A549 (cell line): ENCODE measurements at places on chromosomes 4 and X.

GRCh38 chr4:185209031-185209851 lies at the start of gene SNX25:
SNX25 (plus strand) TSS chr4:185209598; CDS start chr4:185209827, 229 bp downstream.
- DNase-seq, result peak; percentile 46

- DNase-seq, result no peak
These were observed 19.6 kb downstream of the ADGRA3 start for GRCh38 chr4:22496165-22496813.

- DNase-seq, result no peak
These were observed 2.3 kb downstream of the MPP1 start for GRCh38 chrX:154802947-154803346.

- no peak for DNase-seq
These were observed 306.1 kb downstream of the PCDH18 start for GRCh38 chr4:137226221-137226620.

GRCh38 chr4:111778543-111778942 lies 366.7 kb upstream of the FAM241A start:
- peak; percentile 4 for DNase-seq

GRCh38 chr4:137602436-137602835 lies 70.1 kb upstream of the PCDH18 start:
- DNase-seq, result no peak

DNA sequence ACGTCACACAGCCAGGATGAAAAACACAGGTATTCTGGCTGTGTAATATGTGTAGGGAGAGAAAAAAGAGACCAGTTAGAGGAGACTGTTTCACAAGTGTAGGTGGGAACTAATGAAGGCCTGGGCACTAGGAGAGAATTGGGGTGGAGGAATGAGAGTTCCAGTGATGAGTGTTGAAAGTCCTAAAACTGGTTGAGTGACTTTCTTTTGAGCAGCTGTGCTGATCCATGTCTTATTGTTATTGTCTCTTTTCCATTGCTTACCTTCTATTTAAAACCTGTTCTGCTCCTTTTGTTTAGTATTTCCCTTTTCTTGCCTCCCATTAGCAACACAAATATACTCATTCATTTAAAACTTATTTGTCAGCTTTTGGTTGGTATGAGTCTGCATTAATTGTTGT lies 88.7 kb downstream of the PDLIM5 start:
- DNase-seq, result no peak

DNA sequence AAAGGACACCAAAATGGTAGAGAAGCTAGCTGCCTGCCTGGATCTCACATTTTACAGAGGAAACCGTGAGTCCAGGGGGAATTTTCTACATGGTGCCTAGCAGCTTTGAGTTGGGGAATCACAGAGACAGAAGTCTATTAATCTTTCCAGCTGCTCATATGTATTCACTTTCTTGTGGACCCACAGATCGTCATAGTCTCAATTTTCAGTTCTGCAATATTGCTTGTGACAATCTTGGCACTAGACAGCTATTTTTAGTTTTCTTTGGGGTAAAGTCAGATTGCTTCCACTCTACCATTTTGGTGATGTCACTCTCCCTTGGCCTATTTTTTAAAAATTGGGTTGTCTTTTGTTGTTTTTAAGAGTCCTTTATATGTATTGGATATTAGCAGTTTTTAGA lies 233.4 kb upstream of the STK26 start:
- DNase-seq, result no peak

DNA sequence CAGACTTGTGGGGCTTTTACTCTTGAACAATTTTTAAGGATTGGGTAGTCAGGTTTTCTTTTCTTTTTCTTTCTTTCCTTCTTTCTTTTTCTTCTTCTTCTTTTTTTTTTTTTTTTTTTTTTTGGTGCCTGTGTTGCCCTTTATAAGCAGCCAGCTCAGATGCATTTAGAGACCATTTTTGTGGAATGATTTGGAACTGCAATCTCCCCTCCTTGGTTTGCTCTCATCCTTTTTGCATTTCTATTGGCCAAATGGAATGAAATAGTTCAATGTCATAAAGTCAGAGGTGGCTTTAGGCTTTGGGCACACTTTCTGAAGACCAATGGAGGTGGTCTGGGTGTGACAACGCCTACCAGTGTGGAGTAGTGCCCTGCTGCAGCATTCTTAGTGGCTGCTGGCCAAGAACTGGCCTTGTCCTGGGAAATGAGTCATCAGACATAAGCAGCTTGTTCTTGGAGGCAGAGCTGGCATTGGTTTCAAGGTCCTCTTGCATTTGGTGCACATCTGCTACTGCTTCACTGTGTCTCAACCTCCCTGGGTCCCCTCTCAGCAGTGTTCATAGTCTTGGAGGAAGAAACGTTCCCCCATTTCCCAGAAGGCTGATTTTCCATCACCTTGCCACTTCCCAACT lies 84.5 kb downstream of the CT47B1 start:
- DNase-seq, result no peak

DNA sequence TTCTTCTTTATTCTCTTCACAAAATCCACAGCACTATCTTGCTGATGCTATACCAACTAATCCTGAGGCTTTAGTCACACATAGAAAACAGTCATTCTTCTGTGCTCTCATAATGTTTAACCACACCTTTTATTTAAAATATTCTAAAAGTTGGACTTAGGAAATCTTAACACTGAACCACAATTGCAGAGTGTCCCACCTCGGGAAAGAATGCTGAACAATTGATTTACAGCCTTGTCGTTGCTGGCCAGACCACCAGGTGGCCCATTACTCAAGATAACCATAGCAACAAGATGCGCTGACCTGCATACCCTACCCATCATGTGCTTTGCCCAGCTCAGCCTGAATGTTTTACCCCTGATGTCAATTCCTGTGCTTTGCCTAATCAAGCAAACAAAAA lies 100.8 kb downstream of the ARSJ start:
- peak; percentile 54 for DNase-seq

GRCh38 chr4:168634276-168634802 lies 137.5 kb downstream of the PALLD start:
- no peak for DNase-seq

GRCh38 chrX:120251471-120252011 lies 929 bp downstream of the ZBTB33 start:
- DNase-seq, result peak; percentile 31

GRCh38 chr4:78684325-78685079 lies 91.6 kb upstream of the BMP2K start:
- DNase-seq, result no peak

DNA sequence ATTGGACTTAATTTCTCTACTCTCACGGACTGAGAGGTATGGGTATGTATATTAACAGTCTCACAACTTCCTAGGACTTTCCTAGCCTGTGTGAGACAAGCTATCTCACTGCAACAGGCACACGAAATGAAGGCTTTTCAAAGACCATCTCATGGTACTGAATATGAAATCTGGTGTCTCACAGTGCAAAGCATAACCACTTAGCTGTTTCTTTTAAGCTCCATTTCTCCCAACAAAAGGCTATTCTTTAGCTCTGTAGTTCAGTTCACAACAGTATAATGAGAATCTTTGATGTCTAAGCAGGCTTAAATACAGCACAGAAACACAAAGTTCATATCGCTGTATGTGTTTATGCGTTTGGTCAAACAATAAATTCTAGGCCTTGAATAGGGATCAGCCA lies 116.2 kb upstream of the PCDH18 start:
- no peak for DNase-seq

DNA sequence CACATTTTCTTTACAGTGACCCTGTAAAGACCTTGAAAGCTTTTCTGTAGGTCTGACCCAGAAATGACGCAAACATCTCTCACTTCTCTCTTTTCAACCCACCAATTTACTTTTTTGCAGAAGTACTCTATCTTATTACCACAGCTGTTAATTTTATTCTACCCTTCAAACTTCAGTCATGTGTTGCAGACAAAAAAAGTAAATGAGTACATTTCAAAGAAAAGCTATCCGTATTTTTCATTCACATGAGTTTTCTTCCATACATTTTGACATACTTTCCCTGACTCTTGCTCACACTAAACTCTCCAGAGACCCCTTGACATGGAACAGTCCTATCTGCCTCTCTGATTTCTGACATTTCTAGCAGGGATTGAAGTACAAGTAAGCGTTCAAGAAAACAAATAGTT lies 51.7 kb downstream of the SLC7A11 start:
- no peak for DNase-seq

DNA sequence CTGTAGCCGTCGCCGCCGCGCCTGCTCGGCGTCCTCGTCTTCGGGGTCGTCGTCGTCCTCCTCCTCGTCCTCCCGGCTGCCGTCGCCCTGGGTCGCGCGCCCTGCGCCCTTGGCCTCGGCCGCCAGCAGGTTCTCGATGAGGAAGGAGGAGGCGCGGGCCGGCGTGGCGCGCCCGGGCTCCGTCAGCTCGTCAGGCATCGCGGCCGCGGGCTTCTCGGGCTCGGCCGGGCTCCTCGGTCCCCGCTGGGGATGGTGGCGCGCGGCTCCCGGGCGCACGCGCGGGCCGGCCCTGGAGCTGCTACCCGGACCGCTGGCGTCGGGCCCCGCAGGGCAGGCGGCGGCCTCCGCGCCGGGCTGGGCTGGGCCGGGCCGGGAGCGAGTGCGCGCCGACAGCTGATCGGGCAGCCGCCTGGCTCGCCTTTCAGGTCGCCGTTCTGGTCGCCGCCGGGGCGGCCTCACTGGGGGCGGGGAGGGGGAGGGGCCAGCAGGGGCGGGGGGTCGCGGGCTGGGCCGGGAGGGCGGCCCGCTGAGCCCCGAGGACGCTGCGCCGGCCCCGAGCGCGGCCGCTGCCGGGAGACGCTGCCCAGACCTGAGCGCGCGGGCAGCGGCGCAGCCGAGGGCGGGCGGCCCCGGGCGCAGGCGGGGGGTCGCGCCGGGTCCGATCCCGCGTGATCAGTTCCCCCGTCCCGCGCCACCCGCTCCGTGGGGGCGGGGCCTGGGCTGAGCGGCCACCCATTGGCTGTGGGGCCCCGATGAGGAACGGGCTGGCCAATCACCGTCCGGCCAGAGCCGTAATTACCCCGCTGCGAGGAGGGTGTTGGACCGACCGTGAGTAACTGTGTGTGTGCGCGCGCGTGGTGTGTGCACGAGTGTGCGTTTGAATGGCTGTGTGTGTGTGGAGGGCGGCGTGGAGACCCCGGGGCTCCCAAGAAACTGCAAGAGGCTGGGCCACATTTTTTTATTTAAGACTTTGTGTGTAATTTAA lies at the start of gene HMX1:
HMX1 (minus strand) TSS at position 423 of the 985 bp plus-strand sequence; CDS start at position 198, 225 bp downstream.
- peak; percentile 84 for DNase-seq

- DNase-seq, result no peak
These were observed 78.8 kb downstream of the FAM184B start for GRCh38 chr4:17702641-17703040.

DNA sequence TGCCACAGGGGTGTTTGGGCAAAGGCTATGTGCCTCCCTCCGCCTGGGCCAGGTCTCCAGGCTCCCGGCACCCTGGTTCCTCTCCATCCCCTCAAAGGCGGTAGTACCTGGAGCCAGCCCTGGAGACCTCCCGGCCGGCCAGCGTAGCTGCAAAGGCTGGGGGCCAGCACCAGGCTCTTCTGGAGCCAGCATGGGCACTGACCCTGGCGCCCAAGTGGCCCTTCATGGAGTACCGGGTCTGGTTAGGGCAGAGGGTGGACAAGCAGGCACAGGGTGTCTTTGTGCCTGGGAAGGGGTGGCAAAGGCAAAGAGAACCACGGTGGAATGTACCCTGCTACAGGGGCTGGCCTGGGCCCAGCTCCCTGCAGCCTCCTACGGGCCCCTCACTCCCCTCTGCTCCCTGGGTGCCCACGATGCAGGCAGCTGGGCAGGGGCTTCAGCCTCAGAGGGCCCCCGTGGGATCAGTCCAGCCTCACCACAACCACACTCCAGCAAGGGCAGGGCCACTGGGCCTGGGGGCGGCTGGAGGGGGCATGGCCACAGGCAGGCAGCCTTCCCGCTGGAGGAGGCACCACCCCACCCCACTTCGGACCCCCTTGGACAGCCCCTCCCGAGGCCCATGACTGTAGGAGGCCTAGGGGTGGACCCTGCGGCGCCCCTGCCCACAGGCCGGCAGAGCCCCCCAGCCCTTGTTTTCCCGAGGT lies 112.9 kb upstream of the NKX1-1 start:
- no peak for DNase-seq

DNA sequence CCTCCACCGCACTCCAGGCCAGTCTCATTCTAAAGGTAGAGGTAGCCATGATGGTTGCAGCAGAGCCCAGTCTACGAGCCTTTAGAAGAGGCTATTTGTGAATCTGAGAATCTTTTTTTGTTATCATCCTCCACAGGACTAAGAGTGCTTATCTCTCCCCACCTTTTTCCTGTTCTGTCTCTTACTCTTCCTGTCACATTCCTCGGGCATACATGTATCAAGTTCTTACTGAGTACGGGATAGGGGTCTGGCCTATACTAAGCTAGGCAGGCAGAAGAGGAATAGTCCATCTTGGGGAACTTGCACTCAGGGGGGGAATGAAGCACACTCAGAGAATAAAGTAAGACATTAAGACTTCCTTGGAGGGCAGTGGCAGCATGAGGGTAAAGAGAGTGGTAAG lies 25.7 kb downstream of the LAS1L start:
- DNase-seq, result no peak

GRCh38 chr4:146186596-146186995 lies 11.1 kb downstream of the LSM6 start:
- DNase-seq, result no peak

DNA sequence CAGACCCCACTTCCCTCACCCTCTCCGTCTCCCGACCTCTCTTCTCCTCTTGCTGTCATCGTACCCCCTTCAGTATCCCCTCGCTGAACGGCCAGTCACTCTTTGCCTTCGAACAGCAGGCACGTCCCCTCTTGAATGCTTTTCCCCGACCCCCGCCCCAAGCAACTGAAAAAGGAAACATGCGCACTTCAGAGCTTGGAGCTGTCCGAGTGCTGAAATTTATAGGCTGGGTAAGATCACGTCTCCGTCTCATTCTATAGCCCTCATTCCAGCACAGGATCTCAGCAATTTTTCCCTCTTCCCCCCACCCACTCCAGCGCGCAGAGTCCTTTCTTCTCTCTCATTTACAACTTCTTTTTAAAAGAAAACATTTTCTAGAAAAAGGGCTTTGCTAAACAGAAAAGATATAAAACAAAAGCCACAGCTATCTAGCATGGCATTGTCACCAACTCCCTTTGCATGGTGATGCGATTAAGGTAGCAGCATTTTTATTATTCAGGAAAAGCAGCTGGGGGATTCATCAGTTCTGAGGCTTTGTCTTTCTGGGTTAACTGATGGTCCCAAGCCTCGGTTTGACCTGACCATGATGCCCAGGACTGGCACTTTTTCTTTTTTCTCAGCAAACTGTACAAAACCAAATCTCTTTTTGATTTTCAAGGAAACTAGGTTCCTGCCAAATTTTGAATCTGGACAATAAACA lies at the start of gene GLRA2:
GLRA2 (plus strand) TSS at position 247 of the 700 bp plus-strand sequence. CDS start 522 bp downstream, outside the sequence.
- DNase-seq, result peak; percentile 1

GRCh38 chrX:20350596-20350995 lies 83.9 kb upstream of the RPS6KA3 start:
- DNase-seq, result no peak

GRCh38 chr4:183256756-183257385 lies 63.2 kb downstream of the CLDN22 start:
- peak; percentile 36 for DNase-seq

DNA sequence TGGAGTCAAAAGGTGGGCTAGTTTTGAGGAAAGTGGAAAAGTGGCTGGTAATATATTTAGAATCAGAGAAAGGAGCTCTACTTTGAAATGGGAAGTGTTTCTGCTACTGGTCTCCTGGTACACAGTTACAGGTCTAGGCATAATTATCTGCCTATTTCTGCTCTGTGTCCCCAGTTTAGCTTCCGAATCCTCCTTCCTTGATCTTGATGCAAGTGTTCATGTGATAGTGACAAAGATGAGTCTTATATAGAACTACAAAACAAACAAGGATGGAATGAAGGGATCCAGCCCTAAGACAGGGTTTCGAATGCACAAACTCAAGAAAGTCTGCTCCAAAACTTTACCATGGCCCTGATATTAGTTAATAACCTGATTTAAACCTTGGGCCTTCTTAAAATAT lies 580.2 kb downstream of the INPP4B start:
- DNase-seq, result peak; percentile 6
